ENCODE measurements at places on chromosomes 7 and 10.
A peak's percentile ranks its signal among the peaks of the same experiment; 100 is the strongest.

DNA sequence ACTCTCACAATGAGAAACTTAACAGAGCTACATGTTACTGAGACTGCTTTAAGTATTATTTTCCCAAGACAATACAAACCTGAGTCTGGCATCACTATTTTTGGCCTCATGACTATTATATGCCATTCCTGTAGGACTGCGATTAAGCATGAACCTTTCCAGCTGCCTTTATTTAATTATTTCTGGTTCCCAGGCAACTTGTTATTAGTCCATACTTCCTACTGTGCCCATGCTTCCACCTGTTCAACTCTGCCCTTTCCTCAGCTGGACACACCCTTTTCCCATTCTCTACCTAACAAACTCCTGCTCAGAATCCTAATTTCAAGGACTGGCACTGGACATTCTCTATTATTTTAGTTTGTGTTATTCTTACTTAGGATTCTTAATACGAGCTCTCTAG, 8.1 kb upstream of the CROT start:
- DNase-seq: no peak

DNA sequence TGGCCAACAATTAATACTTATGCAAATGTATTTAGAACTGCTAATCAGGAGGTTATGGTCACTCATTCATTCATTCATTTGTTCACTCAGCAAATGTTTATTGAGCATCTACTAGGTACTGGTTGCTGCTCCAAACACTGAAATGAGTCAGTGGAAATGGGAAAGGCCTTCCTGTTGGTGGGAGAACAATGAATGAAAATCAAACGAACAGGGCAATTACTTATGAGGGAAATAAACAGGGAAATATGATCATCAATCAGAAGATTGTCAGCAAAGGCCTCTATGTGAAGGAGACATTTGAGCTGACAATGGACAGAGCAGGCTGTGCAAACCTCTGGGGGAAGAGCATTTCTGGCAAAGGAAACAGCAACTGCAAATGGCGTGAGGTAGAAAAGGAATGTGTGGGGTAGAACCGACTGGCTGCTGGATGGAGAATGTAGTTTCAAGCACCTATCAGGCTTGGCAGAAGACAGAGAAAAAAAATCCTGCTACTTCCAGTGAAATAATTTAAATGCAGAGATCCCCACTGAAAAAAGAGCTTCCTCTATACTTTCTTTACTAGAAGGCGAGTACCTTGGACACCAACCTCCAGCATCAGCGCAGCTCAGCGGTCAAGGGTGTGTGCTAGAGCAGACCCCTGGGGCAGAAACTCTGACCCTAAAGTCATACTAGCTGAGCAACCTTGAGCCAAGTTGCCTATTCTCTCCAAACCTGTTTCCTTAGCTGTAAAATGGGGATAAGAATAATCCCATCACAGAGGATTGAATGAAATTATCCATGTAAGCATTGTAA, 108.8 kb upstream of the EEPD1 start:
- DNase-seq: no peak

DNA sequence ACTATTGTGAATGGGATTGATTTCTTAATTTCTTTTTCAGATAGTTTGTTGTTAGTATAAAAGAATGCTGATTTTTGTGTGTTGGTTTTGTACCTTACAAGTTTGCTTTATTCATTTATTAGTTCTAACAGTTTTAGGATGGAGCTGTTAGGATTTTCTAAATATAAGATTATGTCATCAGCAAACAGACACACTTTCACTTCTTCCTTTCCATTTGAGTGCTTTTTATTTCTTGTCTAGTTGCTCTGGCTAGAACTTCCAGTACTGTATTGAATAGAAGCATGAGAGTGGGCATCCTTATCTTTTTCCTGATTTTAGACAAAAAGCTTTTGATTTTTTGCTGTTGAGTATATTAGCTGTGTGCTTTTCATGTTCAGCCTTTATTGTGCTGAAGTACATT, 81.5 kb downstream of the DNAH11 start:
- DNase-seq: no peak

GRCh38 chr7:132221356-132221755, 354.9 kb downstream of the PLXNA4 start:
- no peak for DNase-seq

DNA sequence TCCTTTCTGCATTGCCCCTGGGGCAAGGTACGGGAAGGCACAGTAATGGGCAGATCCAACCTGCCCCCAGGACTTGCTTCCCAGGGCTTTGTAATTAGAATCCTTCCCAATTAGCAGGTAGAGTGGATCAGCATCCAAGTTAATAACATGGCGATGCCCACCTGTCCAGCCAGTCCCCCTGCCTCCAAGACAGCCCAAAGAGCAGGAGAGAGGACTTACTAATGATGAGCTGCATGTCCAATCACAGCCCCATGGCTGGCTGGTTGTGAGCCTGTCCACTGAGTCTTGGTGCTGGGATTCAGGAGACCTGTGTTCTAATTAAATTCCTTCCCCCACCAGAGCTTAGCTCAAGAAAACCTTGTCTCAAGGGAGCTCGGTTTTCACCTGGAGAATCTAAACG, 49.0 kb downstream of the RPS24 start:
- no peak for DNase-seq

GRCh38 chr7:134320201-134320600, 3.5 kb upstream of the SLC35B4 start:
- DNase-seq: no peak

DNA sequence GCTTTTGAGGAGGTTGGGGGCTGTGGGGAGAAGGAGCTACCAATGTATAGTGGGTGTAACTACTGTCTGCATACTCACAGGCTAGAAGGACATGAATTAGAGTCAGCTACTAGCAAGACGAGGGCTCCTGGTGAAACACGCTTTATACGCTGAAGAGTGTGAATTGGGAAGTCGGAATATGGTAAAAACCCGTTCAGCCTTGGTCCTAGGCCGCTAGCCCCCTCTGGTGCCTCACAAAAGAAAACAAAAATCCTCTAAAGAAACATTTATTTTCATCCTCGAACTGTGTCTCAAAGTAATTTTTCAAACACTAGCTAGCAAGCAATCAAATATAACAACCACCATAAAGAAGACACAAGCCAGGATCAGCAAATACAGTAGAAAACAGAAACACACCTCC, 338.1 kb upstream of the SEMA3C start:
- no peak for DNase-seq

GRCh38 chr7:134690016-134690415, 43.4 kb downstream of the BPGM start:
- DNase-seq: no peak

GRCh38 chr10:129880191-129880870, 83.7 kb downstream of the EBF3 start:
- DNase-seq: no peak

DNA sequence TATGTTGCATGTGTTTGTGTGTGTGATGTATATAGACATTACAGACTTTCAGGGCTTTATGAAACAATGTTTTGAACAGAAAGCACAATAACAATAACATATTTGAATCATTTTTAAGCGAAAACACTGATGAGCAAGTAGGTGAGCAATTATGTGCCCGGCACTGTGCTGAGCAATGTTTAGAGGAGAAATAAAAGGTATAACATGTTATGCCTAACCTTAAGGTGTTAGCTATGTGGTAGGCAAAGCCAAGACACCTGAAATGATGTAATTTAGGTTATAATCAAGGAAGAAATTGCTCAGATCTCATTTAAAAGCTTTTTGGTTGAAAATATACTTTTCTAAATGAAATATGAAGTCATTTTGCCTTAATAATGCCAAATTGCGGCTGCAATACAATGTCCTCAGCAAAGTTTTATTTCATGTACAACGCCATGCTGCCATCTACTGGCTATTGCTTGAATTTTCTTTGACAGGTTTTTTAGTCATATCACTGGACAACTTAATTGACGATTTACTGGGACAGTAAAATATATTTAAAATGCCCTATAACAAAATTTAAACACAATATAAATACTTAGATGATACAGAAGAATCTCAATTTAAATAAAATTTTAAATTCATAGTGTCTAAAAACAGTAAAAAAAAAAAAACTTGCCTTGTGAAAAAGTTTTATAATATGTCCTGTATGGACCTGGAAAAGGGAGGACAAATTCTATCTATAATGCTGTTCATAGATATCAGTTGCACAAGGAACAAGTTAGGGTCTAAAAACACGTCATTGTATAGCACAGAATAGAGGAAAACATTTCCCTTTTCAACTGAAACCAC, 131.1 kb upstream of the CDK1 start:
- DNase-seq: peak; percentile 44

GRCh38 chr10:1860351-1860750, 123.0 kb upstream of the ADARB2 start:
- DNase-seq: no peak

- DNase-seq: no peak
Observed at GRCh38 chr10:88100281-88100680, 236.9 kb downstream of the PTEN start.

DNA sequence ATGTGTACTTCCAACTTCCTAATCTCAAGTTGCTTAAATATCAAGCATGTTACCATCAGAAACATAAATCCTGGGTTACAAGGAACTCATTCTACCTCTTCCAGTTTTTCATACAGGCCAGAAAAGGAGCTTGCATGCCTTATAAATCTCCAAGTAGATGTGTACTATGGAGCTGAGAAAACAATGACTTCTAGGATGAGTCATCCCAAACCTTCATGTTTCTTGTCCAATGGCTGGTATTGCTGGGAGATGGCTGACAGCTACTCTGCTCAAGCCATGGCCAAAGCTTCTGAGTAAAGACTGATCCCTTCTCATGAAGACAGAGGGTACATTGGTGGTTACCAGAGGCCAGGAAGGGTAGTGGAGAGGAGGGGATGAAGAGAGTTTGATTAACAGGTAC, 8.6 kb downstream of the RAPGEF5 start:
- no peak for DNase-seq

GRCh38 chr10:6114805-6115341, 26.0 kb downstream of the RBM17 start:
- DNase-seq: no peak

DNA sequence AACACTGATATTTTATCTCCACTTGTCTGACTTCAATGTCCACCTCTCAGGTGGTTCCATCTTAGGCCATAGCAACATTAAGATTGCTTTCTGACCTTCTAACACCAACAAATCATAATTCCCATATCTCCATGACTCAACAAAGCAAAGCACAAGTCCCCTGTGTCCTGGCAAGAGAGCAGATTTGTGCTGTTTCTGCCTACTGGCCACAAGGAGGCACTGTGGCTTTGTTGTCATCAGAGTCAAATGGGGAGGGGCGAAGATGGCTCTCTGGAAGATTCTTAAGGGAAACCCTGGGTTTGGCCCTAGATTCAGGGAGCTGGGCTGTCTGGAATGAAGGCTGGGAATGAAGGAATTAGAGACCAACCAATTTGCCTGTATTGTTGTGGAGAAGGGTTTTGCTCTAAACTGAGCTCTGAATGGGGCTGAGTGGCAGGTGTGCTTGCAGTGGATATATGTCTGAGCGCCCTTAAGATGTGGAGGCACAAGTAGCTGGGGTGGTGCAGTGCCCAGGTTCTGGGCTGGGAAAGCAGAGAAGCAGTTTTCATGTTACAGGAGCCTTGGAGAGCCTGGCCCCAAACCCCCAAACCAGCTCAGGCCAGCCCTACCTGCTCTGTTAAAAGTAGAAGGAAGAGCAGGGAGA, 154.8 kb upstream of the PRSS58 start:
- peak; percentile 56 for DNase-seq

DNA sequence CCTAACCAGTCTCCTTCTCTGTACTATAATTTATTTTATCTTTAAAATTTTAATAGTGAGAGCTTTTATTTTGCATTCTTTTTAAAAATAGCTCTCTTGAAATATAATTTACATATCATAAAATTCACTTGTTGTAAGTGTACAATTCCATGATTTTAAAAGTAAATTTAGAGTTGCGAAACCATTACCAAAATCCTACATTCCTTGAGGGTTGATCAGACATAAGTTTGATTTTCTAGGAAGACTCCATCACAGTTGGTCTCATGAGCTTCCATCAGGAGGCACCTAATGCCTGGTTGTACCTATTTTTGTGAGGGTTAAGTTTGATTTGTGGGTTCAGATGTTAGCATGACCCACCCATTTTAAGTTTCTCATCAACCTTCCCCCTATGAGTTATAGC, 108.1 kb downstream of the BMPER start:
- no peak for DNase-seq

- no peak for DNase-seq
Observed at GRCh38 chr7:84368122-84368521, 173.5 kb upstream of the SEMA3A start.

GRCh38 chr7:87140271-87140748, 11.9 kb upstream of the DMTF1 start:
- DNase-seq: no peak

GRCh38 chr10:12056748-12057147, 12.0 kb upstream of the DHTKD1 start:
- no peak for DNase-seq

- peak; percentile 86 for DNase-seq
Observed at GRCh38 chr7:65475734-65476319, 102.2 kb downstream of the ZNF92 start.

GRCh38 chr10:102661658-102662028, 17.4 kb downstream of the TRIM8 start:
- no peak for DNase-seq

DNA sequence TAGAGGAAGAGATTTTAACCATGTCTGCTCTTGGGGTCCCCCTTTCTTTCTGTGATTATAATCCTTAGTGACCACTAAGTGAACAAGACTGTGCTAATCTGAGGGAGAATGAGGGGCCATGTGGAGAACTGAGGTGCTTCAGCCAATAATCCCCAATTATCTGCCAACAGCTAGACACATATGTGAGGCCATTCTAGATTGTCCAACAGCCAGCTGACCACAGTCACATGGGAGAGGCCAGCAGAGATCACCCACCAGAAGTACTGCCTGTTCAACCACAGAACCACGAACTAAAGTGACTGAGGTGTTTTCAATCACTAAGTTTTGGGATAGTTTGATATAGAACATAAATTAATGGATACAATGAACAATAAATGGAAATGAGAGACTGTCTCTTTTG, 74.3 kb downstream of the SEMA3E start:
- no peak for DNase-seq

DNA sequence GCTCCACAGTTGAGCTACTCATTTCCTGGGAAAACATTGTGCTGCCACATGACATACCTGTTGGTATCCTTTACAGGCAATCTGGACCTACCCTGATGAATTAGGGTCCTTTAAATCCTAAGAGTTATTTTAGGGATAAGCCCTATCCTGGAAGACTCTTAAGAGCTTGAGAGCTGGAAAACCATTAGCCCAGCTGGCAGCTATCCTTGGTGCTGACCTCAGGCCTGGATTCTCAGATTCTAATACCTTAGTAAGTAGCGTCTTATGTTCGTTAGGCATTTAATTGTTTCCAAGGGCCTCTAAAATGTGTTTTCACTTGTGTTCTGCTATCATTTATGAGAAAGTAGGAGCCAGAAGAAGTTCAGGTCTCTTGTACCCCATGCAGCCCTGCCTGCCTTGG, 93.0 kb upstream of the SORCS3 start:
- no peak for DNase-seq

DNA sequence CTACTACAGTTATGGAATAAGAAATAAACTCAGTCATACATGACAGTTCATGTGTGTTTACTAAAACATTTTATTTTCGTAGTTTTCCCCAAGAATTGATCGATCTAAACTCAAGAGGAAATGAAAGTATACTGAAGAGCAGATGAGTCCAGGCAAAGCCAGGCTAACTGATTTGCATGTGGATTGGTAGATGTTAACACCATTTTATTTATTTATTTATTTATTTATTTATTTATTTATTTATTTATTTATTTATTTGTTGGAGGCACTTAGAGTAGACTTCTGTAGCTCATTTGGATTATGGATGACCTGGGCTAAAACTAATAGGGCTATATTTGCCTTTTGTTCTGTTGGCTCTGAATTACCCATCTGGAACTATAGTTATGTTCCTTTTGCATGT, 68.5 kb upstream of the DKK1 start:
- DNase-seq: no peak

GRCh38 chr10:4279655-4280054, 494.6 kb upstream of the KLF6 start:
- DNase-seq: no peak
